T-helper 17 cell (primary cell): ENCODE measurements at places on chromosomes 2 and 18. TPM values are rescaled to one million over a fixed set of nuclear protein-coding genes. Genes with fewer than 3 reads are reported as not detected.
A peak's percentile ranks its signal among the peaks of the same experiment; 100 is the strongest.

The UGT1A8 gene
- total RNA-seq, result not detected

The CTAGE1 gene
- not detected for total RNA-seq

The ADRA2B gene
- total RNA-seq, result 0.85 TPM

The RIT2 gene
- total RNA-seq, result not detected

The EPHA4 gene
- 70.7 TPM for total RNA-seq

The UPP2 gene
- not detected for total RNA-seq

- H3K4me3 ChIP-seq, result no peak overlapping the region
- DNase-seq, result no peak
- no peaks in the 10 kb centered on the region for H3K4me1 ChIP-seq
- no peaks in the 10 kb centered on the region for H3K27me3 ChIP-seq
- no peak overlapping the region for H3K27ac ChIP-seq
Measured at GRCh38 chr2:160174322-160174721, 25.8 kb downstream of the ITGB6 start.

GRCh38 chr2:79695248-79695647 is 182.4 kb downstream of the CTNNA2 start:
- no peak overlapping the region for H3K4me3 ChIP-seq
- H3K27me3 ChIP-seq, result no peaks in the 10 kb centered on the region
- DNase-seq, result no peak

GRCh38 chr2:172722481-172722880 is 13.2 kb upstream of the RAPGEF4 start:
- no peaks in the 10 kb centered on the region for H3K36me3 ChIP-seq
- H3K4me3 ChIP-seq, result no peak overlapping the region
- H3K27me3 ChIP-seq, result peaks cover 44% of the 10 kb centered on the region
- H3K4me1 ChIP-seq, result no peaks in the 10 kb centered on the region
- no peak overlapping the region for H3K27ac ChIP-seq

DNA sequence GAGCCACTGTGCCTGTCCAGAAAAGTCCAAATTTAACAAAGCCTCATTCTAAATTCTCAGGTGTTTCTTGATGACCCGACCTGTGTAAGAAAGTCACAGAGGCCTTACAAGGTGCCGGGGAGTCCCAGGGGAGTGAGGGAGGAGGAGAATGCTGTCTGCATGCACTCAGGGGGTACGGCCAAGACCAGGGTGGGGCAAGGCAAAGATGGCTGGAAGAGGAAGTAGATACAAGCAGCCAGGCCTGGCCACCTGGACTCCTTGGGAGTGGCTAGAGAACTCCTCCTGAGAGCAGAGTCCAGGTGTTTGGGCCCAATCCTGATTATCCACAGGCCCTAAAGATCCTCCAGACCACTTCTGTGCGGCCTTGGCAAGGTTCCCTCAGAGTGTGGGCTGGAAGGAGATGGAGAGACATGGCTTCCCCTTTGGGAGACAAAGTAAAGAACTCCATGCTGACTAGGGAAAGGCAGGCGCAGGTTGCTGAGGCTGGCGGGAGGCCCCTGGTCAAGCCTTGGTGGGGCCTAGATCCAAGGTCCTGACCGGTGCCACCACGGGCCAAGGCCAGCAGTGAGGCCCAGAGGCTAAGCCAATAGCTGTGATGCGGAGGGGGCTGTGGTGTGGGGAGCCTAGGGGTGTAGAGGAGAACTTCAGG is 74.7 kb downstream of the COPS8 start:
- peaks cover 9% of the 10 kb centered on the region for H3K4me1 ChIP-seq
- H3K27me3 ChIP-seq, result peaks cover 29% of the 10 kb centered on the region
- no peak overlapping the region for H3K4me3 ChIP-seq
- H3K36me3 ChIP-seq, result peaks cover 7% of the 10 kb centered on the region

DNA sequence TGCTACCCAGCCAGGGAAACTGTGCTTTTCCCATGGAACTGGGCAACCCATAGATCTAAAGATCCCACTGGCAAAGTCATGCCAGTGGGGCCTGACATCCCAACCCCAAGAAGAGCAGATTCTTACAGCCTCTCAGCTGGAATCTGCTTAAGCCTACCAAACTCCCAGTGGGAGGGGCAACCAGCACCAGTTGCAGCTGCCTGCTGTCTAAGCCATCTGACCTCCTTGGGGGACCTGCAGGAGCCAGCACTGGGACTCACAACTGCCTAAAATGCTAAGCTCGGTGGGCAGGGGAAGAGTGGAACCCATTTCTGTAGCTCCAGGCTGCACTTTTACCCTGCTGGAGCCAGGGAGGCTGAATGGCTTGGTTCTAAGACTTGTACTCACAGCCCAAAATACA is 770.7 kb upstream of the SLC8A1 start:
- DNase-seq, result no peak
- no peaks in the 10 kb centered on the region for H3K27me3 ChIP-seq
- H3K4me1 ChIP-seq, result no peaks in the 10 kb centered on the region

DNA sequence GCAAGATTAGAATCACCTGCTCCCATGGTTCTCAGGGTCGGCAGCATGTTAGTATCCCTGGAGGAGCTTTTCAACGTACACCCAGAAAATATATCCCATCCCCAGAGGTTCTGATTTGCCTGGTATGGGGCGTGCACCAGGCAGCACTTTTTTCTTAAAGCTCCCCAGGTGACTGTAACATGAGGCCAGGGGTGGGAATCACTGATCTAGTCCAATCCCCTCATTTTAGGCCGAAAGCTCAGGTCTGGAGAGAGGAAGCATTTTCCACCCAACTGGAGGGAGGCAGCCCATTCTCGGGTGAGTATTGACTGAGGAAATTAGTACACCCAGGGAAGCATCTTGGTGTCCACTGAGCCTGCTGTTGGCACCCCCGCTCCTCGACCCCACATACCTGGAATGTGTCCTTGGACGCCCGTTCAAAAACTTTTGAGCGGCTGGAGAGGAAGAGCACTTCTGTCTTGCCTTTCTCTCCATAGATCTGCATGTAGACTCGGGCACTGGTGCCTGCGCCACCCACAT is 94.3 kb downstream of the LOXHD1 start:
- H3K27me3 ChIP-seq, result peaks cover 50% of the 10 kb centered on the region
- no peak overlapping the region for H3K27ac ChIP-seq
- no peak for DNase-seq
- peaks cover 4% of the 10 kb centered on the region for H3K4me1 ChIP-seq
- no peak overlapping the region for H3K4me3 ChIP-seq

DNA sequence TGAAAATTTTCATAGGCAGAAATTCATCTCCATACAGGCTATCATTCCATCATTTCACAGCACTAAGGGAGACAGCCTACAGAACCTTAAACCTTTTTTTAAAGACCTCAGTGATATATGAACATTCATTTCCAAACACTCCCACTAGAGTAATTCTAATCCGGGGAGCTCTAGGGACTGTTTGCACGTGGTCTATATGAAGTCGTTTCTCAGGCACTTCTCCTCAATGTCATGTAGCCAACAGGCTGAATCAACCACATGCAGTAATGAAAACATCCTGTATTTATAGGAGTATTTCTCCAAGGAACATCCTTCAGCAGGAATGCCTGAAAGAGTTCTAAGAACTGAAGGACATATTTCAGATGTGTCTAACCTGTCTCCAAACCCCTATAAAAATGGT is 97.3 kb upstream of the CREB1 start:
- no peaks in the 10 kb centered on the region for H3K36me3 ChIP-seq
- DNase-seq, result no peak
- peaks cover 12% of the 10 kb centered on the region for H3K27me3 ChIP-seq
- H3K4me1 ChIP-seq, result no peaks in the 10 kb centered on the region

GRCh38 chr2:25497918-25498407 is 156.2 kb upstream of the DNMT3A start:
- no peaks in the 10 kb centered on the region for H3K27me3 ChIP-seq
- no peak for DNase-seq
- no peak overlapping the region for H3K4me3 ChIP-seq

GRCh38 chr2:203858176-203858575 is 9.4 kb upstream of the CTLA4 start:
- H3K27me3 ChIP-seq, result peaks cover 8% of the 10 kb centered on the region
- peak overlapping the region; percentile 43 for H3K4me3 ChIP-seq
- peaks cover 48% of the 10 kb centered on the region for H3K4me1 ChIP-seq

GRCh38 chr18:61448316-61448715 is 115.1 kb downstream of the CDH20 start:
- no peak overlapping the region for H3K27ac ChIP-seq
- H3K4me3 ChIP-seq, result no peak overlapping the region
- no peaks in the 10 kb centered on the region for H3K36me3 ChIP-seq

DNA sequence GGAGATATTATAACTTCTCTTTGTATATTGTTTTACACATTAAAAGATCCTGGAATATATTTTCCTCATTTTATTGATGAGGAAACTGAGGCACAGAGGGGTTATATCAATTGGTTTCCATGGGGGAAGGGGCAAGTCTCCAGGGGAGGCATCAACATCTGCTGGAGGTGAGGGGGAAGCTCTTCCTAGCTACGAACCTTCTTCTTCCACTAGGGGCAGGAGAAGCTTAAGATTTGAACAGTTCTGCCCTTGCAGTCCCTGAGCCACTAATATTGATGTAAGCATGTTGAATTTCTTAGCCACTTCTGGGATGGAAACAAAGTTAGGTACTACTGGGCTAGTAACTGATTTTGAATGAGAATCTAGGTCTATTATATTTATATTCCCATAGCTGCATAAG is 140.1 kb upstream of the AQP4 start:
- H3K27ac ChIP-seq, result no peak overlapping the region
- no peak overlapping the region for H3K4me3 ChIP-seq
- no peaks in the 10 kb centered on the region for H3K4me1 ChIP-seq
- H3K27me3 ChIP-seq, result no peaks in the 10 kb centered on the region
- no peak for DNase-seq
- H3K36me3 ChIP-seq, result no peaks in the 10 kb centered on the region

DNA sequence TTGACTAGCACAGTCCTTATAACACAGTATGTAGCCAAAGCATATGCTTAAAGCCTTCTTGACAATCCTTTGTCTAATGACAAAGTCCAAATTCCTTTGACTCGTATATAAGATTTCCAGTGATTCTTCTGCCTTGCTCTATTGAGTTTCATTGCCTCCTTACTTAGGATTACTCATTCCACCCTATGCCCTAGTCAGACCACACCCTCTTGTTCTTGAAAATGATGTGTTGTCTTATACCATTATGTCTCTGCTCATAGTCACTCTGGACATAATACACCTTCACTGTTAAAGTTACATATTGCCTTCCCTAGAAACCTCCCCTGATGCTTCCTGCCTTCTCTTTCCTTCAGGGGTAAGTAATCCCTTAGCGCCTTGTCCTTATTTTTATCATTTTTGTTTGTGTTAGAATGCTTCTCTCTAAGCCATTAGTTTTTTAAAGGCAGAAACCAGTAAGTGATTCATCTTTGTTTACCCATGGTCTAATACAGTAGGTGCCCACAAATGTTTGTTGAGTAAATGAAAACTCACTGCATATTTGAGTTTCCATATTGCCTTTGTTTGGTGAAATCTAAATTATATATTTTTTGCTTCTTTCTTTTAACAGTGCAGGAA is 19.3 kb downstream of the GPD2 start:
- H3K36me3 ChIP-seq, result no peaks in the 10 kb centered on the region
- H3K27ac ChIP-seq, result no peak overlapping the region
- H3K4me3 ChIP-seq, result no peak overlapping the region
- no peaks in the 10 kb centered on the region for H3K27me3 ChIP-seq
- H3K4me1 ChIP-seq, result peaks cover 10% of the 10 kb centered on the region
- DNase-seq, result no peak
